Prostate gland (tissue), 2 donors: ENCODE measurements at places on chromosomes 11 and 22.

GRCh38 chr11:93908689-93909088 is 58.3 kb upstream of the VSTM5 start:
- no peak for DNase-seq

GRCh38 chr22:35984183-35985175 is 44.1 kb downstream of the RBFOX2 start:
- no peak for DNase-seq

DNA sequence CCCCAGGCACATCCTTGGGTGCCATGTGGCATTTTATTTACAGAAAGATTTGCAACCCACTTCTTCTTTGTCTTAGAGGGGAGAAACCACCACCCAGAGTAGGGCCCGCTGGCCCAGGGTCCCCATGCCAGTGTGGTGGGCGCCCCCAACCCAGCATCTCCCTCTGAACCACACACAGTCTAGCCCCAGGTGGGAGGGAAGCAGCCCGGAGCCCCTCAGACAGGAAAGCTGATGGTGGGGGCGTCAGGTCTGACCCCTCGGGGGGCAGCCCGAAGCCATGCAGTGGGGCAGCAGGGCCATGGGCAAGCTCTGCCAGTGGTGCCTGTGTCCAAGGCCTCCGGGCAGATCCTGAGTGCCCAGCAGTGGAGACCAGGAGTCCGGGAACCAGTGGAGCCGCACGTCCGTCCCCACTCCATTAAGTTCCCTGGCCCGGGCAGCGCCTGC is 11.7 kb downstream of the TRPM5 start:
- DNase-seq, result no peak

GRCh38 chr11:35664977-35665441 is 2.4 kb downstream of the TRIM44 start:
- DNase-seq, result no peak

- DNase-seq, result no peak
These were observed 50.8 kb downstream of the HIPK3 start for GRCh38 chr11:33307984-33308383.

DNA sequence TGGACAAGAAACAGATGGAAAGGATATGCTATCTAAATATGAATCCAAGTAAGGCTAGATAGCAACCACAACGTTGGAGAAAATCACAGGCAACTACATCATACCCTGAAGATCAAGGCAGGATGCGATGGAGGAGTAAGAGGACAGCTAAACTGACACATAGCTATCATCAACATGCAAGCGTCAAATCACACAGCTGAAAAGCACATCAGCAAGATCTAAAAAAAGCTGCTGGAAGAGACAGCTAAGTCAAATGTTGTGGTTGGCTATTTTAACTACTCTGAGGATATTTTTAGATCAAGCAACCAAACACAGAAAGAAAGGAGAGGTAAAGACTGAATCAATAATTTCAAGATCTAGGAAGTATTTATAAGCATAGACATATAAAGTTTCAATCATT is 466.9 kb downstream of the BRD1 start:
- DNase-seq, result no peak

DNA sequence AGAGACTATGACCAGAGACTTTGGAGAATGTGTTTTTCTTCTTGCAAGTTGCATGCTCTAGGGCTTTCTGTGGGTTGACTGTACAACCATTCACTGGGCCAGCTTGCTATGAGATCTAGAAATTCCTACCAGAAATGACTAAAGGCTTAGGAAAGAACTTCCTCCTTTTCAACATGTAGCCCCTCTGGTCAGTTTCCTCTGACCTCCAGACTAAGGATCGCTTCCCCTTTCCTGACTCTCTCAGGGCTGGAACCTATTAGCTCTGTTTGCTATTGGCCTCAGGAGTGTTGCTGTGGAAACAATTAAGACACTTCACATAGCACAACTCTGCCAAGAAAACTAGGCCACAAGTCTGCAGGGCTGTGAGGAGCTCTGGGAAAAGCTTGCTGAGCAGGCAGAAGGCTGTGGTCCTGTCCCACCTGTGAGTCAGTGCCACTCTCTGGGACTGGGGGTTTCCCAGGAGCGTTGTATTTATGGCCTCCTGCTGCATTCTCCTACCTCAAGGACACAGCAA is 10.7 kb downstream of the CRY2 start:
- no peak for DNase-seq

GRCh38 chr22:37375801-37376200 is 51.5 kb downstream of the ELFN2 start:
- no peak for DNase-seq

GRCh38 chr22:29702931-29703501 is 16.8 kb upstream of the CABP7 start:
- peak; percentile 44 for DNase-seq

GRCh38 chr11:116536416-116536815 is 236.4 kb downstream of the BUD13 start:
- DNase-seq, result no peak

GRCh38 chr22:27726331-27726685 is 75.2 kb downstream of the MN1 start:
- DNase-seq, result no peak

DNA sequence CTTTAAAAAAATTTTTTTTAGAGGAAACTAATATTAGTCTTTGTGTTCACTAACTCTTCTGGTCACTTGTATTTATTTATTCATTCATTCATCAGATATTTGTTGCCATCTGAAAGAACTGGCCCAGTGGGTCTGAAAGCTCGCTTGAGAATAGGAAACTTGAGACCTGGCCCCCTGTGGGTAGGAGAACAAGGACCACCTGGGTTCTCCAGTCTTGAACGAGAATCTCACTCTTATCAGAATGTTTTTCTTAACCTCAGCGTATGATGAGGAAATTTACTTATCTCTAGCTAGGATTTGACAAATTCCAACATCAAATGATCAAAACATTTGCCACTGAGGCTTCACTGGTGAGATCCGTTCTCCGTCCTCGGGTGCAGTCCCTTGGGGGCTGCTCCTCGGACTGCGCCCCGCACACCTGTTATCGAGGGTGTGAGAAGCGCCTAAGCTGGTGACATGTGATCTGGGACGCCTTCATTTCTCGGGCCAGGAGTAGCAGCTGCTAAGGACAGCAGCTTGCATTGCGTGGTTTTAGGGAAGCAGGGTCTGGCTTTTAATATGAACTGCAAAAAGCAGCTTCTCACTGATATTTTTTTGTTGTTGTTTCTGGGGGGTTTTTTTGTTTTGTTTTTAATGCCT is 6.3 kb downstream of the C22orf31 start:
- no peak for DNase-seq

DNA sequence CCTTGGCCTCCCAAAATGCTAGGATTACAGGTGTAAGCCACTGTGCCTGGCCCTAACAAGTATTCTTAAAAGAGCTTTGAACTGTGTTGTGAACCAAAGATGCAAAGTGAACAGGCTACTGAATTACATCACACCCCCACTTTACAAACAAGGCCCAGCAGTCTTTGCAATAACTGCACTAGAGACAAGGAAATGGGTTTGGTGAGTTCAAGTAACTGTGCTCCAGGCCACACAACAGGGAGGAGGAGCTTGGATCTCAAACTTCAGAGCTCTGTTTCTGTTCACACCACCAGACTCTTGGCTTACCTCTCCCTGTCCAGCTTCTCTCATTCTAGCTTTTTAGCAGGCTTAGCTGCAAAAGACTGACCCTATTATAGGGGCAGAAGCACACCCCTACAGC is 30.4 kb upstream of the RASL10A start:
- no peak for DNase-seq

DNA sequence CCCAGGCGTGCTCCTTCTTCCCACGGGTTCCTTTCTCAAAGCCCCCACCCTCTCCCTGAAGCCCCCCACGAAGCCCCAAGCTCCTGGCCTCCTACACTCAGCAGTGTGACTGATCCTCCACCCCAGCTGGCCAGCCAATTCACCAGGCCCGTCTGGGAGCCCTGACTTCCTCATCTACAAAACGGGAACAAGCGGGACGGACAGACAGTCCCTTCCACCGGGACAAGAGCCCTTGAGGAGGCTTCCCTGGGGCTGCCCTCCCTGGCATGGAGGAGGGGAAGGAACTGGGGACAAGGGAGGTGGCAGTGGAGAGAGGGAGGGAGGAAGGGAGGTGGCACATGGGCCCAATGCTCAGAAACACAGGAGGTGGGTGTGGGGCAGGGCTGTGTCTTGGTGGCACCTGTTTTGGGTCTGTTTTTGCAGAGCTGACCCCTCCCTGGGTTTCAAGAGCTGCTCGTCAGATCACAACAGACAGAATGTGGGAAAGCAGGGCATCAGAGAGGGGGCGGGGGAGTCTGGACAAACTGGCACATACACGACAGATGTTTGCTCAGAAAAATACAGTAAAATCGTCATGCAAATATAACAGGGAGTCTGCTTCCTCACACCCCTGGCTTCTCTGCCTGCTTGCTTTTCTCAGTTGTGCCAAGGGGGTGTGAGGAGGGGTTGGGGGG is 56.8 kb downstream of the ELFN2 start:
- DNase-seq, result peak; percentile 30

DNA sequence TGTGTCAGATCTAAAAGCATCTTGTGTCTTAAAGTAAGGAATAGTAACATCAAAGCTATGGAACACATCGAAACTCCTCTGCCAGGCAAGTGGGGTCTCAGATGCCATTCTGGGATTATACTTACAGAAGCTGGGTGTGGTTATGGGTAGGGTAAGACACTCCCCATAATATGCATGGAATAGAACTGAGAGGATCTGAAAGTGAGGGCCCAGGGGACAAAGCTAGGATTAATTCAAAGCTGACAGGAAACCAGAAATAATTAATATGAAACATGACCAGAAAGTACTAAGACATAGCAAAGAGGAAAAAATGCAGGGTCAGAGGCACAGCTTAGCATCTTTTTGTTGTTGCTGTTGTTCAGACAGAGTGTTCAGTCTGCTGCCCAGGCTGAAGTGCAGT is 40.2 kb upstream of the EED start:
- DNase-seq, result no peak

- no peak for DNase-seq
These were observed 23.4 kb downstream of the LRRC55 start for GRCh38 chr11:57205041-57205641.

- peak; percentile 93 for DNase-seq
These were observed 12.4 kb downstream of the CRY2 start for GRCh38 chr11:45859661-45860140.

- no peak for DNase-seq
These were observed 28.9 kb downstream of the MOV10L1 start for GRCh38 chr22:50118557-50119168.

DNA sequence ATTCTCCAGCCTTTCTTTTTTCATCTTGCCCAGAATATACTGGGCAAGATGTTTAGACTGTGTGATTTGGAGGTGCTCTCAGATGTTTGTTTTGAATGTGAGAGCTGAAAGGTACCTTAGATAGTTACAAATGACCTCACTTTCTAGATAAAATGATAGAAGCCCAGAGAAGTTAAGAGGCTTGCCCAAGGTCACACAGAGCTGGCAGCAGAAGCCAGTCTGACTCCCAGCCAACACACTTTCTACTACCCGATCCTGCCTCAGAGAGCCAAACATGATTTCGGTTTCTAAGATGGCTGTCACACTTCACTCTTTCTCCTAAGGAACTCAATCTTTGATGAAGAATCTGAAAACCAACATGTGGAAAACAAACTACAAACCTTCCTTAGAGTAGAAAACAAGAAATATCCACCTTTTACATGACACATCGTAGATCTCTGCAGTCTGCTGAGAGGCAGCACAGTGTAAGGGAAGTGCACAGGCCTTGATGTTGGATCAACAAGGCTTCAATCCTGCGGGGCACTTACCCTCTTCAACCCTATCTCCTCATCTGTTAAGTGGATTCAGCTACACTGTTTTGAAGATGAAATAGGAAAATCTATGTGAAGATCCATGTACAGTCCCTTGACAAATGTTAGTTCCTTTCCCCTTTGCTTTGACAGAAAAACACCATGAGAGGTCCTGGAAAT is 58.6 kb downstream of the SYTL2 start:
- DNase-seq, result no peak

- DNase-seq, result no peak
These were observed 266.4 kb downstream of the BUD13 start for GRCh38 chr11:116506263-116506825.

DNA sequence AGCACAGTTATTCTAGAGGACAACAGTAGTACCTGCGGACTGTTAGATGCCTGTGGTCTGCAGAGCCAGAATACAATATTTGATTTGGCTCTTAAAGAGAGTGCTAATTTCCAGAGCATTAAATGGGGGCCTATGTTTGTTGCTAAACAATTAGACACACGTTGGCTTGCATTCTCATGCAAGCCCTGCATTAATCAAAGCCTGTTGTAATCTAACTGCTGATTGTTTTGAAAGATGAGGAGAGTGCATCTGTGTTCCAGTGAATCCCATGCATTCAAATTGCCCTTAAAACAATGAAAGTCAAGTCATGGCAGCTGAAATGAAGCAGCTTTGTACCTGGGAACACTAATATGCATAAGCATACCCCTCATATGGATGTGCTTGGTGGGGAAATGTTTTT is 419.4 kb downstream of the DYNC2H1 start:
- DNase-seq, result no peak

GRCh38 chr11:17651061-17651460 is 68.3 kb upstream of the MYOD1 start:
- no peak for DNase-seq

DNA sequence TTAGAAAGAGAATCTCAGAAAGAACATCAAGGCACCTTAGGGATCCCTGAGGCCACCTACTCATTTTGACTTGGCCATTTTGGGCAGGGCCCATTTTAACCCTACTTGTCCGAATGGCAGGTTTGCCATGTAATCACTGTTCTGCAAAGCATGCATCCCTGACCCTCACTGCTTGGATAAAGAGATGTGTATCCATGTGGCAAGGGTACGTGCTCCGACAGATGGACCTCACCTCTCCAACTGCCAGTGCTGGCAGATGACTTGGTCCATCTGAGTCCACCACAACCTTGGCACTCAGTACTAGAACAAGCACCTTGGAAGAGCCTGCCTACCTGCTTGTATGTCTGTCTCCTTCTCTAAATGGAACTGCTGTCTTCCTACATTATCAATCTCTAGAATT is 139.4 kb downstream of the SPATA19 start:
- no peak for DNase-seq

DNA sequence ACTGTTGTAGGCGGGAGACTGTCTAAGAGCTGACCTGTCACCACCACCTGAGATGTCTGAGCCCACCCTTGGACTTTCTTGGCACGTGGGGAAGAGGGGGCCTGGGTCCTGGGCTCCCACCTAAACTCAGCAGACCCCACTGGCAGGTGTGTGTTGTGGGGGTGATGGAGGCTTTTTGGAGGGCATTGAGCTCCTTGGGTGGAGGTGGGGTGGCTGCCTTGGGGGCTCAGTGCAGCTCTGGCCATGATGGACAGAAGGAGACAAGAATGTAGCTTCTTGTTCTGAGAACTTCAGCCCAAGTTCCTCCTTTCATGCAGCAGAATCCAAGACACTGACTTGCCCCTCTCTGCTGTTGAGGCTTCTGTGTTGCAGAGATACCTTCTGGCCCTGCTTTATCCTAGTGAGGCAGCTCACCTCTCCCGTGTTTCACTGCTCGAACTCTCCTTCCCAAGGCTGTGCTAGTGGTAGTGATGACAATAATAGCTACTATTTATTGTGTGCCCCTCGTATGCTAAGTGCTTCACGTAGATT is 116.6 kb upstream of the OR4B1 start:
- no peak for DNase-seq

- no peak for DNase-seq
These were observed 717 bp upstream of the ZNF202 start for GRCh38 chr11:123742031-123742723.
